ENCODE measurements at places on chromosomes 6 and 20. TPM values are rescaled to one million over a fixed set of nuclear protein-coding genes. Genes with fewer than 3 reads are reported as not detected.

- DNase-seq: peak; percentile 59
These were observed 696 bp upstream of the SUPT3H start for GRCh38 chr6:45378334-45378926.

- DNase-seq: no peak
These were observed 19.6 kb downstream of the TFAP2A start for GRCh38 chr6:10395171-10395703.

- no peak for DNase-seq
These were observed 5.6 kb upstream of the TREML4 start for GRCh38 chr6:41222513-41222912.

GRCh38 chr20:8525017-8525343 is 392.9 kb downstream of the PLCB1 start:
- no peak for DNase-seq

COX4I2 gene
- not detected for total RNA-seq

LY86 gene
- not detected for total RNA-seq
